Immature natural killer cell (primary cell): ENCODE measurements at places on chromosomes 6 and 20. TPM values are rescaled to one million over a fixed set of nuclear protein-coding genes. Genes with fewer than 3 reads are reported as not detected.
A peak's percentile ranks its signal among the peaks of the same experiment; 100 is the strongest.

DNA sequence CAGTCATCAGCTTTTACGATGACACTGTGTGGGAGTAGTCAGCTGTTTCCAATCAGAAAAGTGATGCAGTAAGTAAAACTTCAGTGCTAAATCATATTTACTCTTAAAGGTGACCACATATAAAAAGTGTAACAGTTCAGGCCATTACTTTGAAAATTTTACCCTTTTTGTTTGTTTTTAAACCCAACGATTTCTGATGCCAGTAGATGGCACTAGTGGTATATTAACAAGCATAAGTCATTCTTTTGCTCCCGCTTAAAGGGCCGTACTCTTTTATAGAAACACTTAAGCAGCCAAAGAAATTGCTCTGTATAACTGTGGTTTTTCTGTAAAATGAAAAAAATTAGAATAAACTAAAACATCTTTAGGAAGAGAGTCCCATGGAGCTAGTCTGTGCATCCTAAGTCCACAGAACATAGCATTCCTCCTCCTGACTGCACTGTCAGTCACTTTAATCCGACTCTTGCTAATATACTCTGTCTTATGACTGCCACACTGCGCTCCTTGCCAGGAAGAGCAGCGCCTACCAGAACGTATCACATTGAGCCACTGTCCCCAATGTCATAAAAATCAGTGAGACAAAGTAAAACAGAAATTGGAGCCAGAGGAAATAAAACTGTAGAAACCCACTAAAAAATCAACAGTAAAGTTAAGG is 25.0 kb downstream of the HEBP2 start:
- no peak overlapping the region for H3K4me3 ChIP-seq
- no peak overlapping the region for H3K27ac ChIP-seq
- no peaks in the 10 kb centered on the region for H3K4me1 ChIP-seq

- peaks cover 3% of the 10 kb centered on the region for H3K27me3 ChIP-seq
- no peaks in the 10 kb centered on the region for H3K36me3 ChIP-seq
- H3K4me3 ChIP-seq, result no peak overlapping the region
- H3K27ac ChIP-seq, result no peak overlapping the region
- no peak for DNase-seq
Observed at GRCh38 chr6:10310330-10310653, 104.6 kb downstream of the TFAP2A start.

GRCh38 chr6:116405138-116405537 is 34.4 kb downstream of the DSE start:
- no peaks in the 10 kb centered on the region for H3K36me3 ChIP-seq
- no peak overlapping the region for H3K27ac ChIP-seq
- DNase-seq, result no peak
- H3K4me1 ChIP-seq, result no peaks in the 10 kb centered on the region
- no peak overlapping the region for H3K4me3 ChIP-seq
- H3K27me3 ChIP-seq, result peaks cover 2% of the 10 kb centered on the region

DNA sequence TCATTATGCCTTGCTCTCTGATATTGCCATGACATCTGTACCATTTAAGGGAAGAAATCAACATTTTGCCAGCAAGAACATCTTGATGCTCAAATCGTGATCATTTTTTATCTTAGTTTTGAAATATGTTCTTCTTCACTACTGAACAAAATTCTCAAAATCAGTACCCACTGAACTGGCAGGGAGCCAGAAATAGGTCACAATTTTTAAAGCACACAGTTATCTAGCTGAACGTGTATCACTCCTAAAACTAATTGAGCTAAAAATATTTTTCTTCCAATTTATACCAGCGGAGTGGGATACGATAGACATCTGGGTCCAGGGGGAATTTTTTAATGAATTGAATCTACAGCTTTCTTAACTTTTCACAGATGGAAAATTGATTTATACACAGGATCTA is 11.3 kb downstream of the IL17F start:
- no peak overlapping the region for H3K4me3 ChIP-seq
- H3K27ac ChIP-seq, result no peak overlapping the region
- H3K27me3 ChIP-seq, result peaks cover 21% of the 10 kb centered on the region
- no peak for DNase-seq
- H3K36me3 ChIP-seq, result no peaks in the 10 kb centered on the region
- peaks cover 8% of the 10 kb centered on the region for H3K4me1 ChIP-seq

The SAMD5 gene
- not detected for polyA plus RNA-seq

DNA sequence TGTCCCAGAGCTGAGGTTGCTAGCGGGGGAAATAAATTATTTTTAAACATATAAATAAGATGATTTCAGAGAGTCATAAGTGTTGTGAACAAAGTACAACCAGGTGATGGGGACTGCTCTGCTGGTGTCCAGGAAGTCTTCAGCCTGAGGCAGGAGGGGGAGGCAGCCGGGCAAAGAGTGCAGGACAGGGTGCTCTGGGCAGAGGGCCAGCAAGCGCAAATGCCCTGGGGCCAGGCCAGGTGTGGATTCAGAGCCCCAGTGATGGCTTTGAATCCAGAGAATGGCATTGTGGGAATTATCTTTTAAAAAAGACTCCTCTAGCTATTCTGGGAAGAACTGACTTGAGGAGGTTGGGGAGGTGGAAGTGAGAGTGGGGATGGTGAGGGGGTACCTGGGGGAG is 1.6 kb downstream of the CLPSL1 start:
- no peaks in the 10 kb centered on the region for H3K36me3 ChIP-seq
- DNase-seq, result no peak
- peaks cover 2% of the 10 kb centered on the region for H3K4me1 ChIP-seq

GRCh38 chr6:160391419-160392116 is 43.4 kb downstream of the SLC22A3 start:
- no peak overlapping the region for H3K4me3 ChIP-seq
- no peaks in the 10 kb centered on the region for H3K36me3 ChIP-seq
- H3K4me1 ChIP-seq, result no peaks in the 10 kb centered on the region
- no peak for DNase-seq
- peaks cover 4% of the 10 kb centered on the region for H3K27me3 ChIP-seq

GRCh38 chr20:3047486-3048419 is 1.9 kb downstream of the MRPS26 start:
- H3K4me1 ChIP-seq, result peaks cover 14% of the 10 kb centered on the region
- no peak for DNase-seq
- H3K4me3 ChIP-seq, result peak overlapping the region; percentile 74
- no peaks in the 10 kb centered on the region for H3K36me3 ChIP-seq
- no peak overlapping the region for H3K27ac ChIP-seq

DNA sequence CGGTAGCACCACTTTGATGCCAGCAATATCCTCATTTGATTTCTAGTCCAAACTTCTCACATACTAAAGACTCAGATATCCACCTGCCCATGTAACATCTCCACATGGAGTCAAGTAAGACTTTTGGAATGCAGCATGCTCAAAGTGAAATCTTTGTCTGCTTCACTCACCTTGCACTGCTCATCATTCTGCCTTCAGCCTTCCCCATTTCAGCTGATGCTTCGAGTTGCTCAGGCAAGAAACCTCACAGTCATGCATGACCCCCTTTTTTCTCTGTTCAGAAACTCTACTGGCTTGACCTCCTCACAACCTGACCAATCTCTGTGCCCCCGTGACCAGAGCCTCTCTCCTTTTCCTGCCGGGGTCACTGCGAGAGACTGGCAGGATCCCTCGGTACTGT is 41.0 kb upstream of the KIF25 start:
- H3K4me1 ChIP-seq, result no peaks in the 10 kb centered on the region
- DNase-seq, result no peak
- H3K27me3 ChIP-seq, result peaks cover 10% of the 10 kb centered on the region

GRCh38 chr6:15519681-15520080 is 143.1 kb downstream of the DTNBP1 start:
- DNase-seq, result no peak
- peaks cover 14% of the 10 kb centered on the region for H3K36me3 ChIP-seq

The LAMP5 gene
- not detected for polyA plus RNA-seq

DNA sequence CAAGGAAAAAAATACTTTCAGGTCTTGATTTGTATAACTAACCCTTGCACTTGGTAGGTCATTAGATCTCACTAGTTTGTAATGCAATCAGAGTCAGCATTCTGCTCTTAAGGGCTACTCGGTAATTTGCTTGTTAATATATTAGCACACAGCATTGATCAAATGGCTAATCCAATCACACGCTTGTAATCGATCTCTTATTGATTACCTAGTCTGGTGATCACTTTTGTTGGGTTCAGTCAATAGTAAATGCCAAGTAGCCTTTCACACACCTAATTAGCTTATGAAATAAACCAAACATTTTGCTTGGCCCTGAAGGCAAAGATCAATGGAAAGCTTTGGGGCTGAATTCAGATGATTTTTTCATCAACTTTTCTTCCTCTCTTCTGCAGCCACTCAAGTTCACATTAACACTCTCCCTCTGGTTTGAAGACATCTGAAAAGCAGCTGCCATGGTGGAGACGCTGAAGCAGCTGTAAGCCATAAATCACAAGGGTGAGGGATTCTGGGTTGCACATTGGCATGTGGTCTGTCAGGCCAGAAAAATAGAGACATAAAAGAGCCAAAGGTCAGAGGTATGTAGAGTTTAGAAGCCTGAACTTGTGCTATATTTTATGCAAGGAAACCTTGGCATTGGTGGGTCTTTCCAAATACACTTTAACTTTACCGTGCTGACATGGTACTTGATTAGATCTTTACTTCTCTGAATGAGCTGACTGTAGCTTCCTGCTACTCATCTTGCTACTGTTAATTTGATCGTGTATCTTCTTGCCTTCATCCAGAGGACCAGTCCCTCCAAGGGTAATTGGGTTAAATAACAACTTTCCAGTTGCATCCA is 234.4 kb downstream of the SIM1 start:
- peak overlapping the region; percentile 36 for H3K27ac ChIP-seq
- H3K4me1 ChIP-seq, result peaks cover 9% of the 10 kb centered on the region
- DNase-seq, result no peak
- no peak overlapping the region for H3K4me3 ChIP-seq
- H3K36me3 ChIP-seq, result no peaks in the 10 kb centered on the region

The ESR1 gene
- not detected for polyA plus RNA-seq

DNA sequence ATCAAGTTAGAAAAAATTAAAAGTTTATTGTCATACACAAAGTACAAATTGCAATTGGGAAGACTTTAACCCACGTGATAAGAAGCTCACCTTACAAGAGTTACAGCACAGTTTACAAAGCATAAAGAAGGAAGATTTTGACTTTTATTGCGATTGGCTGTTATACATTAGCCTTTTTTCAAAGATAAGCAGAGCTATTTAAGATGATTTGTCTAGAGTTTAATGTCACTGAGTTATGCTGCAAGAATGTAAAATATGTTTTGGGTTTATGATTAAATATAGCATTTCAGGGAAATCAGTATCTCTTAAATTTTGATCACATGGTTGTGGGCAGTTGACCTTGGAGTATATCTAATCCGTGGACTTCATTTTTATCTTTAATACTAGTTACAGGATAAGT is 664.2 kb upstream of the PTCHD4 start:
- DNase-seq, result no peak
- no peaks in the 10 kb centered on the region for H3K27me3 ChIP-seq
- no peak overlapping the region for H3K4me3 ChIP-seq
- H3K36me3 ChIP-seq, result no peaks in the 10 kb centered on the region
- no peak overlapping the region for H3K27ac ChIP-seq

- no peak for DNase-seq
- no peaks in the 10 kb centered on the region for H3K36me3 ChIP-seq
- no peaks in the 10 kb centered on the region for H3K4me1 ChIP-seq
- no peaks in the 10 kb centered on the region for H3K27me3 ChIP-seq
- no peak overlapping the region for H3K4me3 ChIP-seq
Observed at GRCh38 chr6:18495236-18495635, 108.1 kb downstream of the RNF144B start.

The TP53TG5 gene
- not detected for polyA plus RNA-seq

The NT5DC1 gene
- 30.6 TPM for polyA plus RNA-seq

The DEF6 gene
- 226 TPM for polyA plus RNA-seq

The RALY gene
- polyA plus RNA-seq, result 271 TPM

The HLA-DQB2 gene
- 2.9 TPM for polyA plus RNA-seq

The LINC00237 gene
- not detected for polyA plus RNA-seq

DNA sequence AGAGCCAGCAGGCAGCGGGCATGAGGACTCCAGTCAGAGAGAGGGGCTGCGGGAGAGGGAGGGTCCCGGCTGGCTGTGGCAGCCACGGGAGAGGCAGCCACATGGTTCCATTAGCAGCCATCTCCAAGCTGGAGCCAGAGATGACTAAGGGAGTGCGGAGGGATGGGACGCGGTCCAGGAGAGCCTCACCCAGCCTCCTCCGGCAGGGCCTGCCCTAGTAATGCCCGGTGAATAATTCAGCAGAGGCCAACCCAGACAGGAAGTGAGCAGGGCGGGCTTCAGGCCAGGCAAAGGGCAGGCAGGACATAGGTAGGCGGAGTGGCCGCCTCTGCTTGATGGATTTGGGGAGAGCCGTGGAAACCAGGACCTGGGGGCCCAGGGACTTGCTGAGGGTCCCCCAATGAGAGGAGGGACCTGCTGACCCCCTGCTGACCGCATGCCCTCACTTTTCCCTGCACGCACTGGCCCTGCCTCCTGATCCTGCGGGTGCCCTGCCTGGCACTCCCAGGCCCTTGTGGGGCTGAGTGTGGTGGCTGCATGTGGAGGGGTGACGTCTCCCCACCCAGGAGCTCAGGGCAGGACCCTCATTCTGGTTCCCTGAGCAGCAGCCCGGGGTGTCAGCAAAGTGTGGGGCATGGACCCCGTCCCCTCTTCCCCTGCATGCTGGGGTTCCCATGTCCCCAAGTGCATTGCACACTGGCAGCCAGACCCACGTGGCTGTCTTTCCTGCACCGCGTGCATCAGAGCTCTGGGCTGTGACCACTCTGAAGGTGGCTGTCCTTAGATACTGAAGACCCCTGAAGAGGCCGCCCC is 51.8 kb upstream of the SLCO4A1 start:
- no peak for DNase-seq
- H3K4me1 ChIP-seq, result no peaks in the 10 kb centered on the region
- H3K36me3 ChIP-seq, result no peaks in the 10 kb centered on the region
- H3K4me3 ChIP-seq, result no peak overlapping the region
- H3K27ac ChIP-seq, result no peak overlapping the region

The NR2E1 gene
- not detected for polyA plus RNA-seq

The PDE7B gene
- not detected for polyA plus RNA-seq

The ERVFRD-1 gene
- not detected for polyA plus RNA-seq

DNA sequence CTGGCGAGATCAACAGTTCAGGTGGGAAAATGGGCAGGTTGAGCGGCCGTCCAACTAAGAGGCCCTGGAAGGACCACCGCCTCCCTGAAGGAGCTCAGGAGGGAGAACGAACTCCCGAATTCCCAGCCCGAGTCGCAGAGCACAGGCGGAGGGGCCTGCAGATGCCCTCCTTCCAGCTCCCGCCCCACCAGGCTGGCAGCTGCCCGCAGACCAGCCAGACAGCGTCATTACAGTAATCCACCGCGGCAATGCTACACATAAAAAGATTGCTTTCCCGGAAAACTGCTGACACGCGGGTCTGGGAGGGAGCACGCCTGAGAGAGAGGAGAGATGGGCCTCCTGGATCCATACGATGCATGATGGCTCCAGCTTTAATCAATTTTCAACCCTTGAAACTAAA is 30.5 kb upstream of the SLCO4A1 start:
- H3K36me3 ChIP-seq, result no peaks in the 10 kb centered on the region
- H3K4me3 ChIP-seq, result no peak overlapping the region
- H3K27ac ChIP-seq, result no peak overlapping the region
- H3K27me3 ChIP-seq, result peaks cover 8% of the 10 kb centered on the region
- DNase-seq, result no peak

- H3K36me3 ChIP-seq, result peaks cover 5% of the 10 kb centered on the region
- H3K4me1 ChIP-seq, result peaks cover 9% of the 10 kb centered on the region
- no peak overlapping the region for H3K27ac ChIP-seq
- DNase-seq, result no peak
Observed at GRCh38 chr6:42963179-42963854, 2.8 kb downstream of the GNMT start.

- no peaks in the 10 kb centered on the region for H3K4me1 ChIP-seq
- peaks cover 3% of the 10 kb centered on the region for H3K27me3 ChIP-seq
- H3K27ac ChIP-seq, result no peak overlapping the region
- H3K4me3 ChIP-seq, result no peak overlapping the region
Observed at GRCh38 chr6:18328070-18328469, 59.1 kb upstream of the RNF144B start.
